Glutamatergic neuron (in vitro differentiated cells): ENCODE measurements at places on chromosomes 4 and X. TPM values are rescaled to one million over a fixed set of nuclear protein-coding genes. Genes with fewer than 3 reads are reported as not detected.

DNA sequence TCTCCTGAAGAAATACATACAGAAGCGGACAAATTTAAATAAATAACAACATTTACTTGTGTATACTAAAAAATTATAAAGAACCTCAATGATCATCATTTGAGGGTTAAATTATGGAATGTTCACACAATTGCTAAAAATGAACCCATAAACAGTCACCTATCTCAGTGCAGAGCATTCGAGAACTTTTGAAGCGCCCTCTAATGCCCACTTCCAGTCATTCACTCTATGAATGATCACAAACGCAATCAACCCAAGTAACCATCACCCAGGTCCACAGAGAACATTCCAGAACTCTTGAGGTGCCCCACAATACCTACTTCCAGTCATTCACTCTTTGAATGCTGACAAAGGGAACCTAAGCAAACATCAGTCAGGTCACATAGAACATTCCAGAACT is 103.5 kb upstream of the PLAC1 start:
- no peak for DNase-seq

DNA sequence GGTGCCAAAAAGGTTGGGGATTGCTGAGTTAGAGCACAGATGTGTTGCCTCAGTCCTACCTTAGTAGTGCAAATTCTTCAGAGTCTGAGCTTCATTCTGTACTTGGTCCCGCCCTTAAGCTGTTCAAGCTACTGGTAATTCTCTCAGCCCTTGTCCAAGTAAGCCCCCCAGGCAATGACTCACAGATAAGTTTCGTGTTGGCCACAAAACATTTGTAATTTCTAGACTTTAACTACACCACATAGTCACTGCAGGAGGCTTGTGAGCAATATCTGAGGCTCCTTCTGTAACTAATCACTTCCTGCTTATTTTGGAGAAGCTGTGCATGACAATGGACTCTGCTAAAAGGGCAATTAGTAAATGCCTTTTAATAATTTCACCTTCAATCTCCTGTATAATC is 1420.5 kb downstream of the PCDH7 start:
- no peak for DNase-seq

DNA sequence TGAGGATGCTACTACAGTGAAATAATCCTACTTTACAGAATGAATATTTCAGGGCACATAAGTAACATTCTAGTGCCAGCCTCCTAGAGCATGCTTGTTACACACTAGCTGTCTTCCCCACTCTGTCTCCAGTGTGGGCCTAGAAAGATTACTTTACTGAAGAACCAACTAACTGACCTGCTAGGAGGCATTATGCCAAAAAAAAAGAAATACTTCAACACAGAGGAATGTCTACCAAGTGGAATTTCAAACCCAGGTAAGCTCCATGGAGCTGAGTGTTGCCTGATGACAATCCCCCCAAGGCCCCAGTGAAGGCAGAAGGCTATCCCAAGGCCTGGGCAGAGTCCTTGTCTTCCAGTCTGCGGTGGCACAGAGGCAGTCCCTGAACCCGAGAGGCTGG is 40.9 kb upstream of the STS start:
- DNase-seq, result no peak

GRCh38 chr4:1695913-1696312 is 11.8 kb upstream of the FAM53A start:
- DNase-seq, result peak; percentile 60

DNA sequence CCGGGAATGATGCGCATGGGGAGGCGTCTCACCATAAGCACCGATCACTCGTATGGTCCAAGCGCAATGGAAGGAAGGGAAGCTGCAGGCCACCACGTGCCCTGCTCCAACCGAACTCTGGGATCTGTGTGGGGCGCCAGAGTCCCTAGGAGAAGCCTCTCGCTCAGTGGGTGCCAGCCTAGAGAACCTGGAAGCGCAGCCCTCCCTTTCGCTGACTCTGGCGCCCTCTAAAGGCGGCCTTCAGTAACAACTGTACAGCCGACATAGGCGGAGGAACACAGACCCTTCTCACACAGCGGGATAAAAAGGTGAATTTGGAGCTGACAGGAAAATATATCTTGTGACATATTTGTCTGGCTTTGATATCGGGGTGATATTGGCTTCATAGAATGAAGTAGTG is 76.0 kb downstream of the INTS6L start:
- peak; percentile 26 for DNase-seq

GRCh38 chr4:112361181-112361791 is 64.1 kb downstream of the ALPK1 start:
- no peak for DNase-seq

DNA sequence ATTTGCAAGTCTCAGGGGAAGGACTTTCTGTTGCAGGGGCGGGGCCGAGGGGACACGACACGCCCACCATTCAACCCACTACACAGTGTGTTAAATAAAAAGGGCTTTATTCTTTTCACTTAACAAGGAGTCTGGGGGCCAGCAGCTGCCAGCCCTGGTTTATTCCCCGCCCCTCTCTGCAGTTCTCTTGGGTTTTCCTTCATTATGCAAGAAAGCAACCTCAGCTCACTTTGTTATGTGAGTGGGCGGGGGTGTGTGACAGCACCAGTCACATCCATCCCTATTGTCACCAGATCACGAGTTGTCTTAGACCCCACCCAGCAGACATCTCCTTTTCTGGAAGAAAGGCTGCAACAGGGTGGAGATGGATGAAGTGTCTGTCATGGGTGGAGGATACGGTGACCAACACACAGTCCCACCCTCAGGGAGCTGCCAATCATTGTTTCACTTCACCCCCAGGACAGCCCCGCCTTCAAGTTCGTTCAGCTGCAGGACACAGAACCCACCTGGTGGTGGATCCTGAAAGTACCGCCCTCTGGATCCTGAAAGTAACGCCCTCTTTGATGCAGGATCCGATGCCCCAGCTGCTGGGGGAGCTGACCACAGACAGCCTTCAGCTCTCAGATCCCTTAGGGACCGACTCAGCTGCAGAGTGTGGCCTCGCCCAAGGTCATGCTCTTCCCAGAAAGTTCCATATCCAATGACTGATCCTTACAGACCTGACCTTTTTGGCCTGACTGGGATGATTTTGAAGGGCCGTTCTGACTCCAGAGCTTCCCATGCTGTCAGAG is 79.6 kb downstream of the SMIM20 start:
- peak; percentile 82 for DNase-seq

DNA sequence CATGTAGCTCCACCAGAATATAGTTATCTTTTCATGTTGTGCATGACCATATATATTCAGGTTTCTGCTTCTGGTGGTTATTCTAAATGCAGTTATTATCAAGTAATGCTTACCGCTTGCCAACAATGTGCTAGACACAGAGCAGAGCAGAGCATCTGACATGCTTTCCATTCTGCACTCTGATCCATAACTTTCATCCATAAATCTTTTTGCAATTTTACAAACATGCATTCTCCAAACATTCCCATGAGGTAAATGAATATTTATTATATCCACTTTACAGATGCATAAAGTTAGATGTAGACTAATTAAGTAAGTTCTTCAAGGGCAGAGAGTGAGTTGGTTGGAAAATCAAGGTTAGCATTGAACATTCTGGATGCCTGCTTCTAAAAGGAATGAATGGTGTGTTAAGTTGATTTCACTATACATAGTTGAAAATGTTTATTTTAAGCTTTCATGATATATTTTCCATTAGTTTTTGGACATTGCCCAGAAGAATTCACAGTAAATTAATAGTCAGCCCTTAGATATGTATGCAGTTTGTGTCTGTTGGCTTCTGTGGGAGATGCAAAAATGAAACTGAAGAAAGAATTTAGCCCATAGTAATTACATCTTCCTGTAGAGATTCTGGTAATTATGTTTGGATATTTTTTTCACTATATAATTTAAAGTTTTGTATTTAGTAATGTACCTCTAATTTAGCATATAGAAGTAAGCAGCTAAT is 867.8 kb downstream of the CCSER1 start:
- DNase-seq, result no peak

DNA sequence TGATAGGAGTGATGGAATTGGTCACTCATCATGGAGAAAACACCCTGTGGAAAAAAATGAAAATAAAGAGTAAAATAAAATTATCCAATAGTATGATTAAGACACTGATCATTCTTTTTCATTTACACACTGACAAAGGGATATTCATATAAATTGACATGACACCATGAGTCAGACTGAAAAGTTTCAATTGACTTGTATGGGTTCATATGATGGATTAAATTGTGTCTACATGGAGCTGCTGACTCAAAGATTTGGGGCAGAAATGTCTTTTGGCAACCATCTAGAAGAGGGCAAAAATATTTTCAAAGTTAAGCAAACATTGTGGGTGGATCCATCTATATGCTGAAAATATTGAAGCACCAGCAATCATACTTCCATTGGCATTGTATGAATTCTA is 153.4 kb upstream of the PPP3CA start:
- no peak for DNase-seq

DNA sequence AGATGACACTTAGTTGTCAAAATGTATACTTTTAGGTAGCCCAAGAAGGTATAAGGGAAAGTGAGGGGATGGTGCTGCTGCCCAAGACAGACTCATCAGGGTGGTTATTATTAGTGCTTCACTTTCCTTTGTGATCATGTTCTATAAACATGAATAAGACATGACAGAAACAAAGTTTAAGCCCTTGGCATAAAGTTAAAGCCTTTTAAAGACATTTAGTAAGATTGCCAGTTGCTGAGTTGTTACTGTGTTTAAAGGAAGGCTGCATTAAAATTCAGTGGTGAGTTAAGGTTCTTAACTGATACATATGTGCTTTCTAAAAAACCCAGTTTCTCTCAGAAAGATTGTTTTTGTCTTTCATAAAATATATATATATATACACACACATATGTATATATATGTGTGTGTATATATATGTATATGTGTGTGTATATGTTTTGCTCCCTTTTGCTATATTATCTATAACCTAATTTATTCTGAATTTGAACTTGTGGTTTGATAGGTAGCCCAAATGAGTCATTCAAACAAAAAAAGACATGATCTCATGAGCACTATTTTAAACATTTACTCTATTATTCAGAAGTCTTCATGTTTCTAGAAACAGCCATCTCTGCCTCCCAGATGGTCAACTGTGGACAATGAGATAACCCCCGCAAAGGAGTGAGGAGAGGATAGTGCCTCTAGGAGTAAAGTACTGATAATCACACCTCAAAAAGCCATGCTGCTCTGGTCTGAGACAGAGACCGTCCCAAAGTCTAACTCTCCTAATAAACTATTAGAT is 98.1 kb upstream of the OTUD4 start:
- no peak for DNase-seq

- no peak for DNase-seq
Observed at GRCh38 chr4:95544113-95545103, 4.4 kb downstream of the UNC5C start.

DNA sequence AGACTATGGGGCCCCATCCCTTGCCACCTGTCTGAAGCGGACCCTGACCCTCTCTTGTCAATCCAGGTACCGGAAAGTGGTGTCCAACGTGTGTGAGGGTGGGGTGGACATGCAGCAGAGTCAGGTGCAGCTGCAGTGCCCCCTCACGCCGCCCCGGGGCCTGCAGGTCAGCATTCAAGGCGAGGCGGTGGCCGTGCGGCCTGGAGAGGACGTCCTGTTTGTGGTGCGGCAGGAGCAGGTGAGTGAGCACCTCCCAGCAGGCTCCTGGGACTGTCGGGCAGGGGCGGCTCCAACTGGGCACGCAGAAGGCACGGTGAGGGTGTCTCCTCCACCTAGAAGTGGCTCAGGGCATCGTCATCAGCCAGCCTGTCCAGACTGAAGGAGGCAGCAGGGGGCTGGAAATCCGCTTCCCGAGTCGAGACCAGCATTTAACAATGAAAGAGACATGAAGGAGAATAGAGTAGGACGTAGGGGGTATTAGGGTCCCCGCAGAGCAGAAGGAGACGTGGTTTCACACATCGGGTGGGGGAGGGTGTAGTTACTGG is 221.6 kb downstream of the AFAP1 start:
- DNase-seq, result no peak

- DNase-seq, result no peak
Observed at GRCh38 chrX:110341189-110342035, 17.2 kb upstream of the RTL9 start.

- DNase-seq, result no peak
Observed at GRCh38 chr4:141513866-141514265, 122.5 kb upstream of the IL15 start.

GRCh38 chr4:144906181-144906925 is 191.6 kb downstream of the ANAPC10 start:
- no peak for DNase-seq

GRCh38 chr4:39712819-39713607 is 15.1 kb downstream of the UBE2K start:
- no peak for DNase-seq

DNA sequence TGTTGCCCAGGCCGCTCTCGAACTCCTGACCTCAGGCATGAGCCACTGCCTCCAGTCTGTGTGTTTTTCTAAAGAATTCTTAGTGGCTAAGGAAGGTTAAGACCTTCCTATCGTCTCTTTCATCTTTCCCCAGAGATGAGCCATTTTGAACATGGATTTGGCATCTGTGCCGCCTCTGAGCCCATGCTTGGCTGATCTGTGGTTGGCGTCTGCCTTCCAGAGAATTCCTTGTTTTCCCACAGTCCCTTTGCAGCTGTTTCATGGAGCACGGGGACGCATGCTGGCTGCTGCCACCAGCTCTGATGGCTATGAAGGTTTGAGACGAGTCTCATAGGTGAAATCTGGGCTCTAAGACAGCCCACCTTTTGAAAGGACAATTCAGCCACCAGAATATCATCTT is 60.4 kb downstream of the SHROOM2 start:
- no peak for DNase-seq

GRCh38 chrX:16212436-16212835 is 45.2 kb downstream of the MAGEB17 start:
- no peak for DNase-seq

- no peak for DNase-seq
Observed at GRCh38 chr4:16750882-16751642, 147.4 kb downstream of the LDB2 start.

- no peak for DNase-seq
Observed at GRCh38 chr4:13938299-13938698, 310.8 kb upstream of the BOD1L1 start.

DNA sequence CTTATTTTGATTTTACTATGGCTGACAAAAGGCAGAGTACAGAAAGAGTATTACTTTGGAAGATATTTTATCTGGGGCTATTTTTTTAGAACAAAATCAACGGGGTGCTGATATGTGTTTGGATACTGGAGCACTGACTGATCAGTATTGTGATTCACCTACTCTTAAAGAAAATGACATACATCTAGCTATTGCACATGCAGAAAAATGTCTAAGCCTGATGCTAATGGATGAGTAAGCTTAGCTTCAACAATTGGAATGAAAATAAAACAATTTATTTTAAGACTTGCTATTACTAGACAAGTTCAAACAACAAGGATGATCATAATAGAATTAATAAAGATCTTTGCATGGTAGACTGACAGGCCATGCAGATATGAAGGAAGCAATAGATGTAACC is 262.0 kb downstream of the PPP1R2C start:
- no peak for DNase-seq

- no peak for DNase-seq
Observed at GRCh38 chrX:123626962-123627361, 105.9 kb downstream of the THOC2 start.

The GLUD2 gene
- 0.27 TPM for total RNA-seq

The MMRN1 gene
- not detected for total RNA-seq

The CLDN34 gene
- total RNA-seq, result not detected

The SOX3 gene
- 0.71 TPM for total RNA-seq

The FHIP1A gene
- total RNA-seq, result 2.4 TPM

The BMPR1B gene
- total RNA-seq, result 2.4 TPM

The SOWAHB gene
- 0.17 TPM for total RNA-seq

The SPANXD gene
- total RNA-seq, result not detected
